ENCODE measurements at places on chromosomes 16 and 17.
A peak's percentile ranks its signal among the peaks of the same experiment; 100 is the strongest.

DNA sequence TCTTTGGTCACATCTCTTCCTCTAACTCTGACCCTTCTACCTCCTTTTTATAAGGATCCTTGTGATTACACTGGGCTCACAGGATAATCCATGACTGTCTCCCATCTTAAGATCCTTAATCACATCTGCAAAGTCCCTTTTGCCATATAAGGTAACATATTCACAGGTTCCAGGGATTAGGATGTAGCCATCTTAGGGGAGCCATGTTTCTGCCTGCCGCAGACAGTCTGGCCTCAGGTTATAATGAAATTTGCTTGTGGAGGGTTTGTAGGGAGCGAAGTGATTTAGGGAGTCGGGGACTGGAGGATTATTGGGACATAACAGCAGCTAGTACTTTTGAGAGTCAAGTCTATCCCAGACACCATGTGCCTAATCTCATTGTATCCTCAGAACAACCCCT is 7.7 kb downstream of the EEF2K start:
- DNase-seq, result no peak

GRCh38 chr16:6063526-6063925 is 965.9 kb upstream of the EEF2KMT start:
- no peak for DNase-seq

- DNase-seq, result no peak
These were observed at the start of gene RNF112 for GRCh38 chr17:19410875-19411620. Gene RNF112, plus strand, starts transcription at chr17:19411232. Its CDS starts 177 bp downstream, at chr17:19411409.

DNA sequence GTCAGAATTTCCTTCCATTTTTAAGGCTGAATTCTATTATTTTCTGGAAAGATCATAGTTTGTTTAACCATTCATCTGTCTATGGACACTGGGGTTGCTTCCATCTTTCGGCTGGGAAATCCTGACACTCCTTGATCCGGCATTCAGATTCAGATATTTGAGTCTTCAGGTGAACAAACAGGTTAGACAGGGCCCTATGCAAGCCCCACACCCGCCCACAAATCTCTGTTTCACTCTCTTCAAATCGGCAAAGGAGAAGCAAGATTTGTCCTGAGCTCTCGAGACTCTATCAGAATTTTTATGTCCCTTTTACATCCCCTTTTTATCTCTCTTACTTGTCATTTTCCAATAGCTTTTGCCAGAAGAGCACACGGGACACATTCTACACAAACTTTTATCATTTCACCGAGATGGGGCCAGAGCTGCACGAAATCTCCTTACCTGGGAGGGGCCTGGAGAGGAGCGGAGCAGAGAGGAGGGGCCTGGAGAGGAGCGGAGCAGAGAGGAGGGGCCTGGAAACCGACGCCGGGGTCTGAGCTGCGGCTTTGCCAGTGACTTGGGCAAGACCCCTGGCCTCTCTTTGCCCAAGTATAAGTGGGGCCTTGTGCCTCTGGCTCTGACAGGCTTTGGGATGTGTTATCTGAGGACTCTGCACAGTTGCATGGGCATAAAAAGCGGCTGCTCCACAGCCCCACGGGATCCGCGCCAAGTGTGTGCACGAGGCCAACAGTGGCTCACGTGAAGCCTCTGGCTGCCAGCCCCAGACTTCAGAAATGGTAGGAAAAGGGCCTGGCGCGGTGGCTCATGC is 54.3 kb upstream of the RBFOX3 start:
- DNase-seq, result no peak

DNA sequence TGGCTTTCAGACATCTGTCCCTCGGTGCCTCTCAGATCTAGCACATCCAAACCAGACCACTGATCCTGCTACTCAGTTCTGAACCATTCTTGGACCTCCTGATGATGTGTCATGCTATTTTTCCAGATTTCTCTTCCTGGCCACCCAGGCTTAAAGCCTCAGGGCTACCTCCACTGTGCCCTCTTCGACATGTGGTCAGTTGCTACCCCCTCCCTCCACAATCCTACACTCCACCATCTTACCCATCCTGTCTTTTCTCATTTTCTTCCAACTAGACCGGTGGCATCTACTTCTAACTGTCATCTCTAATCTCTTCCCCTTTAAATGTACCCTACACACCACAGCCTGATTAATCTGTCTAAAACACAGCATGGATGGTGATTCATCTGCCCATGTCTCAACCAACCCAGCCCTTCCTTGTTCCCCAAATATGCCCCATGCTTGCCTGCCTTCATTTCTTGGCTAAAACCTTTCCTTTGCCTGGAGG is 478.6 kb downstream of the SLC39A11 start:
- DNase-seq, result peak; percentile 64

- no peak for DNase-seq
These were observed 990 bp upstream of the WNK4 start for GRCh38 chr17:42779304-42779935.

DNA sequence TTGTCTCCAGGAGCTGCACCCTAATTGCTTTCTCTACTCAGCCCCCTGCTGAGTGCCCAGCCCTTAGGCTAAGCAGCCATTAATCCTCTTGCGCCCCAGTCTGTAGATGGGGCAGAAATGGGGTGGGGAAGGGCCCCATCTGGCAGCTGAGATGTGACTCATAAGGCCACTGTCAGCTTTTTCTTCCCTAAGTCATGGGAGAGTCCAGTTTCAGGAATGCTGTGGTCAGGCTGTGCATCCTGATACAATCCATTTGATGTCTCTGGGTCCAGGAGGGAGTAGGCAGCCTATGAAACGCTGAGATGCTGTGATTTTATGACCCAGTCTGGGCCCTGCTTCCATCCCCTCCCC is 12.3 kb downstream of the PLXDC1 start:
- no peak for DNase-seq

DNA sequence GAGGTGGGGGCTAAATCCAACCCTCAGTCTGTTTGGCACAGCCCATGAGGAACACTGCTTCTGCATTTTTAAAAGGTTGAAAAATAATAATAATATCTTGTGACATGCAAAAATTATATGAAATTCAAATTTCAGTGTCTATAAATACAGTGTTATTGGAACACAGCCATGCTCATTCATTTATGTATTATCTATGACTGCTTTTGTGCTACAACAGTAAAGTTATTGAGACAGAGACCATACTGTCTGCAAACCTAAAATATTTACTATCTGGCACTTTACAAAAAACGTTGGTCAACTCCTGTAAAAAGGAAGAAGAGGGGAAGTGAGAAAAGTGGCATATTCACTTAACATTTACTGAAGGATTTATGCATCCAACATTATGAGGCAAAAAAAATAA is 3.1 kb downstream of the ABCA5 start:
- DNase-seq, result no peak

DNA sequence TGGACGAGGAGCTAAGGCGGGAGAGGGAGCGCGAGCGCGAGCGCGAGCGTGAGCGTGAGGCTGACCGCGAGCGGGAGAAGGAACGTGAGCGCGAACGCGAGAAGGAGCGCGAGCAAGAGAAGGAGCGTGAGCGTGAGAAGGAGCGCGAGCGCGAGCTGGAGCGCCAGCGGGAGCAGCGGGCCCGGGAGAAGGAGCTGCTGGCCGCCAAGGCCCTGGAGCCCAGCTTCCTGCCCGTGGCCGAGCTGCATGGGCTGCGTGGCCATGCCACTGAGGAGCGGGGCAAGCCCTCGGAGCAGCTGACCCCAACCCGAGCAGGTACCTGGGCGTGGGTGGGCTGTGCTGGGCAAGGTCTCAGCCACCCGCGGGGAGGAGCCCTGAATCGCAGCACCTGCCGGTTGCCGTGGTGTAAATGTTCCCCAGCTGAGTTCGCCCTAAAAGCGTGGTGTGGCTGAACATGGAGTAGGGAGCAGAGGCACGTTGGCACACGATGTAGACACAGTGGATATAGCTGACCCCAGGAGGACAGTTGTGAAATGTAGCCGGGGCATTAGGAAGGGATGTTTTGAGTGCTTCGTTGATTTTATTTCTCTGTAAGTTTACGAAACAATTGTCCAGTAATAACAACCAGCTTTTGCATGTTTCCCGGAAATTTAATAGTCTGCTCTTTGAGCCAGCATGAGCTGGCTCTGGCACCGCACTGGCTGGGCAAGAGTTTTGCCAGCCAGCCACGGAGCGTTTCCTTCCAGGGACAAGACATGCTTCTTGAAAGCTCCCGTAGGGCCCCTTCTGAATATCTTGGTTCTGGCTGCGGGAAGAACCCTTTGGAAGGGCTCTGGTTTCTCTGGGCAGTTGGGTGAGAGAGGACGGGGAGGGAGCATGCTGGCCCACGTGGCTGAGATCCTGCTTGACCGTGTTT is 32.1 kb downstream of the GINS2 start:
- no peak for DNase-seq

DNA sequence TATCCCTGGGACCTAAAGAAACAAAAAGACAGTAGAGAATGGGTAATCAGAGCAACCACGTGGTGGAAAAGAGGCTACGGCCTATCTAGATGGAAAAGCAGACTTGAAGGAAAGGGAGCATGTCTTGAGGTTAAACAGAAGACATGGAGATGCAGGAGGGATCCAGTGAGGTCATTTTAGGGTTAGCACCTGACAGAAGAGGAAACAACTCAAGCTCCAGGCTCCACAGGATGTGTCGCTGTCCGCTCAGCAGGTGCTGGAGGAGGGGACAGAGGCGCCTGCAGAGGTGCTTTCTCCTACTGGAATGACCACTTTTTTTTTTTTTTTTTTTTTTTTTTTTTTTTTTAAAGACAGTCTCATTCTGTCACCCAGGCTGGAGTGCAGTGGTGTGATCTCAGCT is 47.5 kb upstream of the CLEC3A start:
- DNase-seq, result no peak

DNA sequence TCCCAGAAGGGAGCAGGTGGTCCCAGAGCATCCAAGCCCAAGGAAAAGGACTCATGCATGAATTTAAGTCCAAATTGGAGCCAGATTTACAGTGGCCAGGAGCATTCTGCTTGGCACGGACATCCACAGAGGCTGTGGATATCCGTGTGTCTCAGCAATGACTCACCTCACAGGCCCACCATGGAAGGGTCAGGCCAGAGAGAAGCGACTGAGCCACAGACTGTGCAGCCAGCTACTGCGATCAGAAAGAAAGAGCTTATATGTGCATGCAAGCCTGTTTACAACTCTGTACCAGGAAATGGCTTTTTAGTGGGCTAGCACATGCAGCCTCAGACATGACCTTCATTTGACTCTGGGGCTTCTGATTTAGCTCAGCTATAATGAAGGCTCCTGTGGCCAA is 231.0 kb downstream of the C16orf95 start:
- no peak for DNase-seq

GRCh38 chr16:30557707-30557956 is 542 bp downstream of the ZNF764 start:
- no peak for DNase-seq

- DNase-seq, result no peak
These were observed 22.6 kb downstream of the SCNN1B start for GRCh38 chr16:23324727-23325126.

DNA sequence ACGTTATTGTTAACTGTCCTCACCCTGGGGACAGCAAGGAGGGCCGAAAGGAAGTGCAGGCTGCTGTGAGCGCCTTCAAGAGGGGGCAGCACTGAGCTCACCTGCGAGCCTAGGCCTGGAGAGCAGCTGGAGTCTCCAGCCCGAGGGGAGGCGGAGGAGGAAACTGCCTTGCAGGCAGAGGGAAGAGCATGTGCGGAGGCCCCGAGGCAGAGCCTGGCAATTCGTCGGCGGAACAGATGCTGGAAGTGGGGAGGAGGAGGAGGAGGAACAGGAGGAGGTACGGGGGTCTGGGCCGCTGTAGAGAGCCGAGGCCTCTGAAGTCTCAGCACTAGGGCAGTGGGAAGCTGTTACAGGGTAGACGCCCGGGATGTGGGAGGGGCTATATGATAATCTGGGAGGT is 49.6 kb upstream of the PLCG2 start:
- no peak for DNase-seq

DNA sequence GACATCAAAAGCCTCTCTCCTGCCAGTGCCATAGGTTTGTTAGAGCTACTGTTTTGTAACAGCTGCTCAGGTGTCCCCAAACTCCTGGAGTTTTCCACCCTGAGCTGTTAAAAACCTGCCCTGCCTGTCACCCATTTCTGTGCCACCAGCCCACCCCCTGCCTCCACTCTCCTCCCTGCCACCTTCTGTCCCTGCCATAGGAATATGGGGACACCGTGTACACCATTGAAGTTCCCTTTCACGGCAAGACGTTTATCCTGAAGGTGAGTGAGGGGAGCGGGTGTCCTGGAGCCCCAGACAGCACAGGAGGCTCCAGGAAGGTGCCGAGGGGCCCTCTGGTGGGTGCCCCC is 5.2 kb upstream of the TCAP start:
- DNase-seq, result no peak

GRCh38 chr16:73191660-73192046 is 143.7 kb upstream of the ZFHX3 start:
- no peak for DNase-seq

- DNase-seq, result no peak
These were observed 23.8 kb upstream of the EIF1 start for GRCh38 chr17:41664587-41665565.

GRCh38 chr16:10878644-10879501 is 1.9 kb downstream of the CIITA start:
- peak; percentile 87 for DNase-seq

GRCh38 chr16:47847220-47847970 is 308.4 kb downstream of the ABCC12 start:
- no peak for DNase-seq

DNA sequence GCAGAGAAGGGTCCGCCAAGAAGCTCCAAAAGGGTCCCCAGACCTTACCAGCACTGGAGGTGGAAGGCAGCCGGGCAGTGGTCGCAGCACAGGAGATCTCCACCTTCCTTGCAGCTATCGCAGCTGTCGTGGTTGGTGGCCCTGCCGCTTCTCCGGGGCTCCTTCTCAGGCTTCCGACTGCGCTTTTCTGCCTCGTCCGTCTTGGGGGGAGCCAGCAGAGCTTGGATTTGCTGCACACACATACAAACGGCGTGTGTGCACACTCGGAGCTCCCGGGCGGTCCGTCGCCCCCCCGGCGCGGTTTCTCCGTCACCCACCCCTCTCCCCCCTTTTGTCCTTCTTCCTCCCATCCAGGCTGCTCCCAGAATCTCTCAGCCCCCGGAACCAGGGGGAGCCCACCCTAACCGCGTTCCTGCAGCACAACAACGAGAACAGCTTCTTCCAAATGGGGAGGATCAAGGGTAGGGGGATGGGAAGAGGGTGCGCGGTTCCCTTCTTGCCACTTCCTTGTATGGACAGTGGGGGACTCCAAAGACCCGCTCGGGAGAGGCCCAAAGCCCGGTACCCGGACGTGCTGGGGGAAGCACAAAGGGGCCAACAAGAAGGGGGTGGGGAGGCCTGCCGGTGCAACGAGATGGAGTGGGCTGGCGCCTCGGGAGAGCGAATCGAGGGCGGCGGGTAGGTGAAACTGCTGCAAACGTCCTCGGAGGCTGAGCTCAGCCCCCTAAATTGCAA is 1.1 kb downstream of the PHF12 start:
- DNase-seq, result peak; percentile 59

- peak; percentile 66 for DNase-seq
These were observed 9.6 kb upstream of the CES1 start for GRCh38 chr16:55842369-55843104.

DNA sequence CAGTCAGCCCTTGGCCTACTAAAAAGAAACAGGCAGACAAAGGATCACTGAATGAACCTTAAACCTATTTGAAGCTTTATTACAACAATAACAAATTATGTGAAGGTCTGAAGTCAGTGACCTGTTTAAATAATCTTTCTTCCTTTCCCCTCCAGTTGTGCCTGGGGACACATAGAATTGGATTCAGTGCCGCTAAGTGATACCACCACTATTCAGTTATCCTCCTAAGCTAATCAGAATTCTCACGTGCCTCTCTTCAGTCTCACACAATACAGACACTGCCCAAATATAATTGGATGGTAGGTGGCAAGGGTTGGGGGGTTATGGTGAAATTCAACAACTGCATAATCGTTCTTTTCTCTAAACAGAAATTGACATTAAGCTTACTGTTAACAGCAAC is 11.4 kb downstream of the TXNDC11 start:
- DNase-seq, result no peak
